SK-N-SH (cell line): ENCODE measurements at places on chromosomes 13 and 19. TPM values are rescaled to one million over a fixed set of nuclear protein-coding genes. Genes with fewer than 3 reads are reported as not detected.

DNA sequence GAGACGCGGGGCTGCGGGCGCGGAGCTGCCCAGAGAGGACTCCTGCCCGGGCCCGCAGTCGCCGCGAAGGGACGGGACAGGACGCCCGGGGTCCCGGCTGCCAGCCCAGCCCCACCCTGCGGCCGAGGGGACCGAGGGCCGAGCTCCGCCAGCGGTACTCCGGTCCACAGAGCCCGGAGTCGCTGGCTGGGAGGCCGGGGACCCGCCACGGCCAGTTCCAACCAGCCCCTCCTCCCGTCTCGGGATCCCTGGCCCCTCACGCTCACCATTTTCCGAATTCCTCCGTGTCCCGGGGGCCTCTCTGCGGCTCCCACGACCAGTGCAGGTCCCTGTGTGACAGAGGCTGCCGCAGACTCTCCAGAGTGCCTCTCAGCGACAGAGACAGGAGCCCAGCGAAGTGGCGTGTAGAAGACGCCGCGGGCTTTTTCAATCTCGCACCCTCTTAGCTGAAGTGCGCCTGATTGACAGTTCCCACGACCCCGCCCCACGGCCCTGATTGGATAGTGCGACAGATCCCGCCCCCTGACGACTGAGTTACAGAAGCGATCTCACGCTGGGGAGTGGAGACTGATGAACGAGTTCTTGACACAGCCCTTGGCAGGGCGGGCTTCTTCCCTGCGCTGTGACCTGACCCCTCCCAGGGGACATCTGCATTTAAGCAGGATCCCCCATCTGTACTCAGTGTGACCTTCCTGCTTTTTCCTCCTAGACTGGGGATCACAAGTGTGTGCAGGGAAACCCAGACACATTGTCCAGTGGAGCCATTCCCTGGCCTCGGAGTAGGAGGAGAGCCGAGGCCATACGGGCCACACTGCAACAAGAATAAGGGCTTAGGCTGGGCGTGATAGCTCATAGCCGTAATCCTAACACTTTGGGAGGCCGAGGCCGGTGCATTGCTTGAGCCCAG is 44.0 kb downstream of the ZNF823 start:
- peak; percentile 95 for DNase-seq

DNA sequence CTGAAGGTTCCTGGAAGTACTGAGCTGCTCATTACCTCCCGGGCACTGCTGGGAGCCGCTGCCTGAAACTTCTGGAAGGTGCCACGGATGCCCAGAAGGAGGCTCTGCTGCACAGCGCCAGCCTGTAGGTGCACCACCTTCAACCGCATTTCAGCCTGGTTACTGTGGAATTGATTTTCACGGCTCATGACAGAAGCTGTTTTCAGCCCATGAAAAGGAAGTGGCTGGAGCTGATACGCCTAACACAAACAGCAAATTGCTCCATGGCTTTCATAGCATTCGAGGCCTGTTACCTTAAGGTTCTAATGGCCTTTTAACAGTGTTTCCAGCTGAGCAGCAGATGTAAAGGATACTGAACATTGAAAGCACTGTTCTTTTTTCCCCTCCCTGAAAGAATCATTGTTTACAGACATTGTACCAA is 22.0 kb downstream of the GPC6 start:
- peak; percentile 56 for DNase-seq

Gene PPP1R15A
- 62.3 and 73.7 TPM in 2 replicates for polyA plus RNA-seq

DNA sequence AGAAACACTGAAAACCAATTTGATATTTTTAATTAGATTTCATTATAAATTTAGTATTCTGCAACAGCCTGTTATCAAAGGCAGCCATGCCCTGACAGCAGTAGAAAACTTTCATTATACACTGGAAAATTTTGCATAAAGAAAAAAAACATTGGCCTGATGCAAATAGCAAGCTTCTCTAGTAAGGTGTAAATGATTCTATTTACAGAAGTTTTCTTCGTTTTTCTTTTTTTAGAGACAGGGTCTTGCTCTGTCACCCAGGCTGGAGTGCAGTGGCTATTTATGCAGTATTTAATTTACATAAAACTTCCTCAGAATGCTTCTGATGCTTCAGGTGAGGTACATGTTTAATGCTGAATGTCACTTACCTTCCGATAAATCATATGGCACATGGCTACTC is 67.0 kb downstream of the ABCC4 start:
- no peak for DNase-seq

DNA sequence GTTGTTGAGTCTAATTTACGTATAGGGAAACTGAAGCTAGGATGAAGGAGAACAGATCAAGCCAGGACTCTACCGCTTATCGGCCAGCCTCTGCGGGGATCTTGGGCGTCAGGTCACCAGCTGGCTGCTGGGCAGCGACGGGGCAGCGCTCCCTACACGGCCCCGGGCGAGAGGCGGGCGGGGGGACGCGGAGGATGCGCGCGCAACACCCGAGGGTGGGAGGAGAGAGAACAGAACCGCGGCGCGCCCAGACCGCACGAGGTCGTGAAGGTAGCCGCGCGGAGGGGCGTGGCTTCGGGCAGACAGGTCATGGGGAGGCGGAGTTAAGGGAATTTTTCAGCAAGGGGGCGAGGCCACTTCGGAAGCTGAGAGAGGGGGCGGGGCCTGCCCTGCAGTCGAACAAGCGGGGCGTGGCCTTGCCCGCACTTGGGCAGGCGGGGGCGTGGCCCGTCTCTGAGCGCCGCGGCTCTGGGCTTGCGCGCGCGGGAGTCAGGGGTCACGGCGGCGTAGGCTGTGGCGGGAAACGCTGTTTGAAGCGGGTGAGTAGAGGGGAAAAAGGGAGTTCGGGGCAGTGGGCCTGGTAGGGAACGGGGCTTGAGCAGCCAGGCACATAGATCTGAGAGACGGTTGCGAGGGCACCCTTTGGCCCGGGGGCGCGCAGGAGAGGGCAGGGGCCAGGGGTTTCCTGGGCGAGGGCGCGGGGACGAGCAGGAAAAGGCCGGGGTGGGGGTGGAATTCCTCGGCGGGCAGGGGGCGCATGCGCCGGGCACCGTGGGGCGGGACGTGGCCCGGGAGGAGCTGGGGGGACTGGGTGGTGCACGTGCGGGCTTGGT is at the start of gene POLD1:
Gene POLD1, plus strand, starts transcription at position 496 of the 833 bp plus-strand sequence. CDS start 14,505 bp downstream, outside the sequence.
- DNase-seq, result peak; percentile 99

Gene SOHLH2
- 0.85 and 1.2 TPM in 2 replicates for polyA plus RNA-seq

Gene SLC8A2
- polyA plus RNA-seq, result 0.29 and 0.58 TPM in 2 replicates

DNA sequence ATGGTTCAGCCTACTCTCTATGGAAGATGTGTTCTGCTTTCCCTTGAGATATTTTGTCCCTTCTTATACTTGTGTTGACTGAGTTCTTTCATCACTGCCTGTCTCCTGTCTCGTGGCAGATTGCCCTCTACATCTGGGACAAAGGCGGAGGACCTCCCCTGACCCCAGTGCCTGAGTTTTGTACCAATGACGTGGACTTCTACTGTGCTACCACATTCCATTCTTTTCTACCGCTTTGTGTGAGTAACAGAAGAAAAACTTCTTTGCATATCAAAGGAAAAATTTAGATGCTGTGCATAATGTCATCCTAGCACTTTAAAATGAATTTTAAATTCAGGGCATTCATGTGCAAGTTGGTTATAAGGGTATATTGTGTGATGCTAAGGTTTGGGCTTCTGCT is 74.6 kb downstream of the B3GLCT start:
- no peak for DNase-seq

- DNase-seq, result peak; percentile 82
Observed at GRCh38 chr19:4911786-4912672, 2.7 kb downstream of the UHRF1 start.

Gene CEACAM8
- not detected in 2 replicates for polyA plus RNA-seq

DNA sequence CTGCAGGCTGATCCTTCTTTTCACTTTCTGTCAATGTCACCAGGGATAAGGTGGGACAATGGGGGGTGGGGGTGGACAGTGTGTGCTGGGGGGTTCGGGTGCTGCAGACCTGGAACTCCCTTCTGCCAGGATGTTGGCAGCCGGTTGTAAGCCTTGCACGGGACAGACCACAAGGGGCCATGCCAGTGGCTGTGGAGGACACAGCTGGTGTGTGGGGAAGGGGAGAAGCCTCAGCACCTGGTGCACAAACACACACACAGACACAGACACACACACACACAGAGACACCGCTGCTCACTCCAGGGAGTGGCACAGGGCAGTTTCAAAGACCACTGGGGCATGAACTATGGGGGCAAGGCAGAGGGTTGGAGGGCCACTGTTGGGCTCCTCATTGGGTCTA is 3.6 kb downstream of the F2RL3 start:
- DNase-seq, result no peak
